ENCODE measurements at places on chromosomes 3 and 15. TPM values are rescaled to one million over a fixed set of nuclear protein-coding genes. Genes with fewer than 3 reads are reported as not detected.

DNA sequence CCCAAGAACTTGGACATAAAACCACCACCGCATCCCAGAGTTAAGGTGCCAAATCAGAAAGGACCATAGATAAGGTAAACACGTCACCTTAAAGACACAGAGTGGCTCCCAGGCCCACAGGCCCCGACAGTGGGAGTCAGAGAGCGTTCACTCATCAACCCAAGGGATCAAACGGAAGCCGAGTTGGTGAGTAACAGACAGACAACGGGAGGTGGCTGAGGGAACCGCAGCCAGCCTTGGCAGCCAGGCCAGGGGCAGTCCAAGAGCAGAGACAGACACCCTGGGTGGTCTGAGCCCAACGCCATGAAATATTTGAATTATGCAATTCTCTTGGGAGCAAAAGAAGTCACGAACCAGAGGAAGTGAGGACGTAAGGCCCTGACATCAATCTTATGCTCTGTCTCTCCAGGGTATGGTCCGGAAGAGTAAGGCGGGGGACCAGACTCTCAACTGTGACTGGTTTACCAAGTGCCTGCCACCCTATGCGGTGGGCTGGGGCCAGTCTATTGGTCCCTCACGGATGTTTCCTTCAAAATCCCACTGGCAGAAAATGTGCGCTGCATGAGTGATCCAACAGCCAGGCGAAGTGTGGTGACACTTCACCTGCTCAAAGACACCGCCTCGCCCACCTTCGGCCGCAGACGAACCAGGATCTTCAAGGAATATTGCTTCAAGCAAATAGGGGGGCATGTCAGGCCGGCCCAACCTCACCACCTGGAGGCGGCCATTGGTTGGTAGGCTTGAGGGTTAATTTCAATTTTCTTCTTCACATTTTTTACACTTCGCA, 34.3 kb downstream of the TMEM44 start:
- H3K36me3 ChIP-seq, result peaks cover 18% of the 10 kb centered on the region
- H3K27ac ChIP-seq, result peak overlapping the region; percentile 67
- no peak overlapping the region for H3K4me3 ChIP-seq

GRCh38 chr15:80203361-80203885, 48.6 kb downstream of the CTXND1 start:
- H3K27ac ChIP-seq, result no peak overlapping the region
- H3K4me3 ChIP-seq, result no peak overlapping the region
- H3K4me1 ChIP-seq, result no peaks in the 10 kb centered on the region
- no peaks in the 10 kb centered on the region for H3K36me3 ChIP-seq
- H3K27me3 ChIP-seq, result peaks cover 57% of the 10 kb centered on the region

DNA sequence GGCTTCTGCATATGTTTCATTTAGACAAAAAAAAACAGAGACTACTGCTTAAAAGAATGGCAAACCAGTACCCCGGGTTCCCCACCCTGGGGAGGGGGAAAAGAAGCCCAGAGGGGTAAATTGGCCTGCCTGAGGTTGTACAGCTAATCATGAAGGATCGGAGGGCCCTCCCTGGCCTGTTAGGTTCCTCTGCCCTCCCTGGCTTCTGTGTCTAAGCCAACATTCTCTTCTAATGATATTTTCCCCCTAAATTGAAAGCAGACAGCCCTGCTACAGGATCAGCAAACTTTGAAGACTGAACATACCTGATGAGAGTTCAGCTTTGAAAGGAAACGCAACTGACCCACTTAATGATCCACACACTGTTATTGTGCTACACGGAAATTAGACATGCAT, 2.5 kb downstream of the ARHGAP31 start:
- H3K27me3 ChIP-seq, result no peaks in the 10 kb centered on the region
- peak overlapping the region; percentile 89 for H3K27ac ChIP-seq
- peak; percentile 19 for DNase-seq
- H3K36me3 ChIP-seq, result peaks cover 1% of the 10 kb centered on the region
- H3K4me3 ChIP-seq, result peak overlapping the region; percentile 89

DNA sequence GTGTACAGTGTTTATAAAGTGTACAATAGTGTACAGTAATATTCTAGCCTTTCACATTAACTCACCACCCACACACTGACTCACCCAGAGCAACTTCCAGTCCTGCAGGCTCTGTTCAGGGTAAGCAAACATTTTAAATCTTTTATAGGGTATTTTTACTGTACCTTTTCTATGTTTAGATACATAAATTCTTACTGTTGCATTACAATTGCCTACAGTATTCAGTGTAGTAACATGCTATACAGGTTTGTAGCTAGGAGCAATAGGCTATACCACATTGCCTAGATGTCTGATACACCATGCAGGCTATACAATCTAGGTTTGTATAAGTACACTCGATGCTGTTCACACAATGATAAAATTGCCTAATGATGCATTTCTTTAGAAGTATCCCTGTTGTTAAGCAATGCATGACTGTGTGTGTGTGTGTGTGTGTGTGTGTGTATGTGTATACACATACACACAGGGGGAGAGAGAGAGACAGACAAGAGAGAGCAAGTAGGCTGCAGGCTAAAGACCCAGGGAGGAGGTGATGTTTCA, 72.5 kb upstream of the PRR23C start:
- peaks cover 13% of the 10 kb centered on the region for H3K4me1 ChIP-seq
- H3K27ac ChIP-seq, result no peak overlapping the region
- H3K4me3 ChIP-seq, result no peak overlapping the region
- no peak for DNase-seq
- H3K27me3 ChIP-seq, result peaks cover 15% of the 10 kb centered on the region
- H3K36me3 ChIP-seq, result no peaks in the 10 kb centered on the region

- no peak for DNase-seq
- no peak overlapping the region for H3K4me3 ChIP-seq
- no peak overlapping the region for H3K27ac ChIP-seq
- H3K36me3 ChIP-seq, result no peaks in the 10 kb centered on the region
Observed at GRCh38 chr3:26171006-26171405, 381.1 kb downstream of the OXSM start.

DNA sequence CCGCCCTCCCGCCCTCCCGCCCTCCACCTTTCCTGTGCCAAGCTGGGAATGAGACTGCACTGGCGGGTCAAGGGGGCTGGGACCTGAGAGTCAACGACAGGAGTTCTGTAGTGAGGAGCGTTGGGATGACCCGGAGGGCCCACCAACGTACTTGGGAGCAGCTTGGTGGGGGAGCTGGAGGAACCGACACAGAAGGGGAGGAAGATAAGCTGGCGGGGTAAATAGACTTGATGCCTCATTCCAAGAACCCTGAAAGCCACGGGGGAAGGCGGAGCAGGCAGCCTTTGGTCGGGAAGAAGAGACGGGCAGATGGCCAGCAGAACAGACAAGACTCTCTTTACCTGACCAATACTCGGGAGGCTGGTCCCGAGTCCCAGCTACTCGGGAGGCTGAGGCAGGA, 277 bp downstream of the FMN1 start:
- no peaks in the 10 kb centered on the region for H3K36me3 ChIP-seq
- H3K4me1 ChIP-seq, result peaks cover 14% of the 10 kb centered on the region

MORC1 gene
- total RNA-seq, result not detected

DNA sequence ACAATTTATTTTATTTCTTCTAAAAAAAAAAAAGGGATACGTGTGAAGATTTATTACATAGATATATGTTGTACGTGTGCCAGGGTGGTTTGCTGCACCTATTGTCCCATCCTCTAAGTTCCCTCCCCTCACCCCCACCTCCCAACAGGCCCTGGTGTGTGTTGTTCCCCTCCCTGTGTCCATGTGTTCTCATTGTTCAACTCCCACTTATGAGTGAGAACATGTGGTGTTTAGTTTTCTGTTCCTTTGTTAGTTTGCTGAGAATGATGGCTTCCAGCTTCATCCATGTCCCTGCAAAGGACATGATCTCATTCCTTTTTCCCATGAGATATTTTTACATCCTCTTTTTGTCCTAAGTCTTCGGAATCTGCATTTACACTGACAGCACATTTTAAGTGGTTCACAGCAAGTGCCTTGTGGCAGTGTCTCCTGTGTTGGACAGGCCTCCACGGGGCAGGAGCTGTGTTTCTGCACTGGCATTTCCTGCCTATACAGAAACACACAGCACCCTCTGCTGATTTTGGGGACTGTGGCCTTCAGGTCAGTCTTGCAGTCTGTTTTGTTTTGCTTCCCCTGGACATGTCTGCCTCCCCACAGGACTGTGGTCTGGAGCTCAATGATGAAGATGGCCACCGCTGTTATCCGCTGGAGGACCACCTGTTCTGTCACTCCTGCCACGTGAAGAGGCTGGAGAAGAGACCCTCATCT, 12.7 kb upstream of the SACM1L start:
- peaks cover 24% of the 10 kb centered on the region for H3K36me3 ChIP-seq
- peak overlapping the region; percentile 1 for H3K4me3 ChIP-seq
- H3K27me3 ChIP-seq, result no peaks in the 10 kb centered on the region
- no peak for DNase-seq
- peaks cover 23% of the 10 kb centered on the region for H3K4me1 ChIP-seq

GRCh38 chr3:73148682-73149081, 87.2 kb downstream of the EBLN2 start:
- no peaks in the 10 kb centered on the region for H3K36me3 ChIP-seq
- no peak for DNase-seq
- no peak overlapping the region for H3K27ac ChIP-seq
- H3K4me1 ChIP-seq, result peaks cover 14% of the 10 kb centered on the region

GRCh38 chr15:43908516-43909050, 81.8 kb downstream of the WDR76 start:
- no peak overlapping the region for H3K4me3 ChIP-seq
- no peak for DNase-seq
- H3K27me3 ChIP-seq, result no peaks in the 10 kb centered on the region
- peaks cover 34% of the 10 kb centered on the region for H3K4me1 ChIP-seq

GRCh38 chr3:37447732-37448131, 273.4 kb upstream of the LRRFIP2 start:
- H3K4me1 ChIP-seq, result peaks cover 11% of the 10 kb centered on the region
- peaks cover 66% of the 10 kb centered on the region for H3K27me3 ChIP-seq
- H3K36me3 ChIP-seq, result peaks cover 2% of the 10 kb centered on the region
- no peak overlapping the region for H3K27ac ChIP-seq
- no peak overlapping the region for H3K4me3 ChIP-seq

- H3K4me3 ChIP-seq, result no peak overlapping the region
- no peaks in the 10 kb centered on the region for H3K4me1 ChIP-seq
- H3K27me3 ChIP-seq, result peaks cover 26% of the 10 kb centered on the region
- H3K36me3 ChIP-seq, result no peaks in the 10 kb centered on the region
- H3K27ac ChIP-seq, result no peak overlapping the region
Observed at GRCh38 chr15:51398626-51399025, 57.2 kb downstream of the GLDN start.

DNA sequence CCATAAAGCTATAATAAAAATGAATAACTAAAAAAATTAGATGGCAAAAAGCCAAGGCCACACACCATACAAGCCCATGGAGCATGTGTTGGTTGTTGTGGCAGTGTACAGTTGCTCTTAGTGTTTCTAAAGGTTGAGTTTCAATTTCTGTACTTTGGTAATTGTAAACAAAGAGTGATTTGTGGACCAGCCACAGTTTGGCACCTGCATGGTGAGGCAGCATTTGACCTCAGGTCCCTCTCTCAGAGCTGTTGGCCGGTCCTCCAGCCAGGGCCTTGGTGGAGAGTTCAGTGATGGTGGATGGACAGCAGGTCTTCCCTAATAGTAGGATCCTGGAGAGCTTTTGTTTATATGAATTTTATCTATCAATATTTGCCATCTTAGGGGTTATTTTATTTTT, 5.6 kb downstream of the ACAD9 start:
- no peaks in the 10 kb centered on the region for H3K27me3 ChIP-seq
- DNase-seq, result no peak
- peaks cover 25% of the 10 kb centered on the region for H3K4me1 ChIP-seq
- no peak overlapping the region for H3K4me3 ChIP-seq

DNA sequence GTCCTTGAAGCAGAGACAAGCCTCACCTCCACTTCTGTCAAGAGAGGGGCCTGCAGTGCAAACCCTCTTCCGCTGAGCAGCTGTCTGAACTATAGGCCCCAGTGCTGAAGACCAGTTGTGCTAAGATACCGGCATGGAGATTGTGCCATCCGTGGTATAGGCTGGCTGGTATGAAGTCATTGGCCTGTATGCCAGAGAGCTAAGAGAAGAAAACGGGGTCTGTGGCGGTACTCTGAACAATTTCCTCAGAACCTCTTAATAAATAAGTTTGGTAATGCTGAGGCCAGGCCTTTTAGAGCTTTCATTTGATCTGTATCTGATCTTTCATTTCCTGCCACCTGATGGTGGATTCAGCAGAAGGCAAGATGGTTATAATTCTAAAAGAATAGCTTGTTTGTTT, 123.0 kb downstream of the LRIG1 start:
- H3K36me3 ChIP-seq, result peaks cover 57% of the 10 kb centered on the region
- no peak for DNase-seq
- H3K4me1 ChIP-seq, result peaks cover 25% of the 10 kb centered on the region
- no peaks in the 10 kb centered on the region for H3K27me3 ChIP-seq

DNA sequence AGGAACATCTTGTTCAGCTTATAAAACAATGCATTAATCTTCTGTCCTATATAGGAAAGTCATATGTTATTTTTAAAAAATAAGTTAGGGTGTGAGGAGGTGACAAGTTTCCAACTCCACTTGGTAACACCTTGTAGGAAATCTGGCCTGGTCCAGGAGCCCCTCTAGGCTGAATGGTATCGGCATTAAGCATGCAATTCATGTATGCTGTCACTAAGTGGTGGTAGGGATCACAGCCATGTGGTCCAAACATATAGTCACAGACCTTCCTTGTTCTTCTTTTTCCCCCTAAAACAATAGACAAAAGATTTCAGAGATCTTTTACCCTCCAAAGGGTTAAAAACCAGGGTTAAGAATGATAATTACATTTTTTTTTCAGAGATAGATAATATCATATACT, 4.2 kb upstream of the APBA2 start:
- H3K4me1 ChIP-seq, result no peaks in the 10 kb centered on the region
- no peak overlapping the region for H3K27ac ChIP-seq
- H3K4me3 ChIP-seq, result no peak overlapping the region

ABI3BP gene
- total RNA-seq, result 166 TPM

DNA sequence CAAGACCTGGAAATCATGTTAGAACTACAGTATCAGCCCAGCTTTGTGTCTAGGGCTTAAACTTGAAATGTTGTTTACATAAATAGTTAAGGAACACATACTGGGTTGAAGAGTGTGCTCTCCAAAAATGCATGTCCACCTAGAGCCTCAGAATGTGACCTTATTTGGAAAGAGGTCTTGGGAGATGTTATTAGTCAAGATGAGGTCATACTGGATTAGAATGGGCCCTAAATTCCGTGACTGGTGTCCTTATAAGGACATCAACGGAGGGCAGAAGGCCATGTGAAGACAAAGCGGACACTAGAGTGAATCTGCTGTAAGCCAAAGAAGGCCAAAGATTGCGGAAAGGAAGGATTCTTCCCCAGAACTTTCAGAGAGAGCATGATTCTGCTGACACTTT, 759.2 kb upstream of the CFAP20DC start:
- H3K4me1 ChIP-seq, result peaks cover 46% of the 10 kb centered on the region
- H3K4me3 ChIP-seq, result no peak overlapping the region

PAK6 gene
- not detected for total RNA-seq

GRCh38 chr3:61030469-61031035, 220.7 kb downstream of the FHIT start:
- no peaks in the 10 kb centered on the region for H3K27me3 ChIP-seq
- H3K36me3 ChIP-seq, result no peaks in the 10 kb centered on the region
- H3K27ac ChIP-seq, result peak overlapping the region; percentile 38
- H3K4me1 ChIP-seq, result peaks cover 4% of the 10 kb centered on the region
- no peak overlapping the region for H3K4me3 ChIP-seq
